ENCODE measurements at places on chromosomes 11 and 22.

DNA sequence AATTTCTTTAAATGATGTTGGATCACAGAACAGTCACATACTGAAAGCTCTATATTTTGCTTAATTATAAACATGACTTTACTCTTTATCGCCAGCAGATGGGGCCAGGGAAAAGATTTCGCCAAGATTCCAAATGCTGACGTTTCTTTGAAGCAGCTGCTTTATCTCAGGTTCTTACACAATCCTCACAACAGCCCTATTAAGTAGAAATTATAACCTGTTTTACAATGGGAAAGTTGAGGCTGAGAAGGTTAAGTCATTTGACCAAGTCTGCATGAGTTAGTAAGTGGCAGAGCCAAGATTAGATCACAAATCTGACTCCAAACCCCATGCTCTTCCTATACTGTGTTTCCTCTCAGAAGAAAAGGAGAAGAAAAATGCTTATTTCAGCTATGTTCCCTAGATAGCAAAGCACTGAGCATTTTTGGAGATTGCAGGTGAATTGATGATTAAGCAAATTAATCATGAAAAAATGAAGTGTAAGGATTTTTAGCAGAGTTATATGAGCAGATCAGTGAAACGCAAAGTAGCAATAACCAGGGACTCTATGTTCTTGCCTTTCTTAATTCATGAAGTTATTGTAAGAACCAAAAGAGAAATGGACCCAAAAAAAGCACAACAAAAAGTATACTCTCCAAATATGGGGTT is 79.0 kb downstream of the AASDHPPT start:
- DNase-seq: no peak

GRCh38 chr11:31366795-31367194 is 2.7 kb downstream of the DCDC1 start:
- DNase-seq: no peak

DNA sequence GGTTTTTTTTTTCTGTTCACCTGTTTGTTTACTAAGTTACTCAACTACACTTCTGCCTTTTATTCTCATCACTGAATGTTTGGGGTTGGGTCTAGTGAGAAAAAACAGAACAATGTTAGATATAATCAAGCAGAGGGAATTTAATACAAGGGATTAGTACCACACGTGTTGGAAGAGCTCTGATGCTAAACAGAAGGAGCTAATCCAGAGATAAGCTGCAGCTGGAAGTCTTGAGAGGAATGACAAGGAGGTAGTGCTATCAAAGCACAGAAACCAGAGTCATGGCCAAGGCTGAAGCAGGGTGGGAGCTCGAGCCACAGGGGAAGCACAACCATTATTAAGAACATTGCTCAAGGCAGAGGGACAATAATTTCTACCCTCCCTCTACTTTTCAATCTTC is 604.1 kb upstream of the ANO5 start:
- no peak for DNase-seq

- no peak for DNase-seq
Observed at GRCh38 chr11:61007956-61008896, 36.7 kb downstream of the CD6 start.

DNA sequence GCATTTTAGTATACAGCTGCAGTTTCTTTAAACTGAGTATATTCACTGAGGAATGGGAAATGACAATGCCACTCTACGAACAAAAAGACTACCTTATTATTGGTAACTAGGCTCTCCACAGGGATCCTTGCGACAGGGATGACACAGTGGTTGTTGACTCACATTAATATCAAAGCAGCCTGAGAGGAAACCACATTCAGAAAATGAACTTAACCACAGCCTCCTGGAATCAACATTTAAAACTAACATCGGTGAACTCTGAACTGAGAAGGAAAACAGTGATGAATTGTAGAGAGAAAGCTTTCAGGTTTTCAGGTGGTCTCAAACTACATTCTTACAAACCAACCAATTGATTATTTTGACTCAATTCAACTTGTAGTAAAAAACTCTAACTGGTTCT is 90.3 kb upstream of the MTMR2 start:
- no peak for DNase-seq

DNA sequence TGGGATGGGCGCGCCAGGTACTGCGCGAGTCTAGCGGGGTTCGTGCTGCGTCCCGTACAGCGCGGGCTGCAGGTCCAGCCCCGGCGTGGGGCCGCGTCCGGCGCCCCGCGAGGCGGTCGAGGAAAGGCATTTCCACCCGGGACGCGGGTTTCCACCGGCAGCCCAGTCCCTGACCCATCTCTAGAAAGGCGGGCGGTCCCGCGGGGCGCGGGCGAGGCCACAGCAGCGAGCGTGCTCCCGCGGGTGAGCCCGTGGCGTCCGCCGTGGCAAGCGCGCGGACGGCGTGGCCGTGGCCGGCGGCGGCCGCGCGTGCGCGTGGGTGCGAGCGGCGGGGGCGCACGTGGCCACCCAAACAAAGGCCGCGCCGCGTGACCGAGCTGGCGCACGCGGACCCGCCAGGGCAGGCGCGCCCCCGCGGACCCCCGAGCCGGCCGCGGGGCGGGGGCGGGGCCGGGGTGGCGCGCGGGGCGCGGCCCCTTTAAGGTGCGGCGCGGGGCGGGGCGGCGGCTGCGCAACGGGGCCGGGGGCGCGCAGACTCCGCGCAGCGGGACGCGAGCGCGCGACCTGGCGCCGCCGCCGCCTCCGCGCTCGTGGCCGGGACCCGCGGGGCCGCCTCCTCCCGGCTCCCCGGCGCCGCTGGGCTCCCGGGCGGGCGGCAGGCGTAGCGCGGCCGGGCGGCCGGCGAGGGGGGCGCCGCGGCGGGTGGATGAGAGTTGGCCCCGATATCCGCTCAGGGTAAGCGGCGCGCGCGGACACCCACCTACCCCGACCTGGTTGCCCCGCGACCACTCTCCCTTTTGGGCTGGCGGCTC is 39.3 kb upstream of the CELSR1 start:
- DNase-seq: peak; percentile 75

GRCh38 chr11:117480221-117480620 is 152.6 kb downstream of the CEP164 start:
- no peak for DNase-seq

GRCh38 chr11:35183326-35183925 is 44.5 kb downstream of the CD44 start:
- no peak for DNase-seq

DNA sequence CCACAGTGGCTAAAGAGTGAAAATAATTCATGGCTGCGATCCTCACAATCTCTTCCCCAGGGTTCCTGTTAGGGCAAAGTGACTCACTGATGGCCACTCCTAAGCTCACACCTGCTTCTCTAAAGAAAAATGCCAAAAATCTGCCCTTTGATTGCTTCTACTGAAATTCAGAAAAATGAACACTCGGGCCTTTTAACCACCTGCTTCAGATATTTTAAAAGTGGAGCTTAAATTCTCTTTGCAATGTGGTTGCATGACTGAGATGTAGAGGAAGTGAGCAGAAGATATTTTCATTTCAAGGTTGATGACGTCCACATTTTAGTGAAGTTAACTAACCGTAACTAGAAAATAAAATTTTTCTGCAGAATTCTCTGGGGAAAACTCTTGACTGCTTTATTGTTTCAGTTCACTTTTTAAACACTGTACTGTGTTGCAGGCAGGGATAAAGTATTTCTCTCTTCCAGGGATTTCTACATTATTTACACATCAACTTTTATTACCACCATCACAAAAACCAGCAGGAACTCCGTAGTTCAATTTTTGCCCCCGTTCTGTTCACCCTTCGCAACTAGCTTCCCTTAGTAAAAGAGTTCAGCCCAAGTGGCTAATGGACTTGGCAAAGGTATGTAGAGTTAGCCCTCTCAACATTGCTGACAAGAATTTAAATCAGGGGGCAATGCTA is 8.5 kb downstream of the RAB30 start:
- no peak for DNase-seq

DNA sequence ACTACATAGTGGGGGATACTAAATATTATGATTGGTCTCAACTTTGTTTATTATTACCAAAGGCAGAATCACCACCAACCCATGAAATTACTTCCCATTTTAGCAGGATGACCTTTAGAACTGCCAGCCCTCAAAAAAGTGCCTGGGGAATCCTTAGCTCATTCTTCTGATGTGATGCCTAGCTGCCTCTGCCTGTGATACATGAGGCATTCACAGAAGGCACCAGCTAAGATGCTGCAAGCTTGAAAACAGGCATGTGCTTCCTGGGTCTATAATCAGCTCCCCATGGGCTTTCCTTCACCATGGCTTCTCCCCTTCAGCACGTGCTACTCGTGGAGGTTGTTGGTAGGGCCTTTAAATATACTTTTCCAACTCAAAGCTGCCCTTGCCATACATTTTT is 50.4 kb upstream of the ARHGAP20 start:
- no peak for DNase-seq

DNA sequence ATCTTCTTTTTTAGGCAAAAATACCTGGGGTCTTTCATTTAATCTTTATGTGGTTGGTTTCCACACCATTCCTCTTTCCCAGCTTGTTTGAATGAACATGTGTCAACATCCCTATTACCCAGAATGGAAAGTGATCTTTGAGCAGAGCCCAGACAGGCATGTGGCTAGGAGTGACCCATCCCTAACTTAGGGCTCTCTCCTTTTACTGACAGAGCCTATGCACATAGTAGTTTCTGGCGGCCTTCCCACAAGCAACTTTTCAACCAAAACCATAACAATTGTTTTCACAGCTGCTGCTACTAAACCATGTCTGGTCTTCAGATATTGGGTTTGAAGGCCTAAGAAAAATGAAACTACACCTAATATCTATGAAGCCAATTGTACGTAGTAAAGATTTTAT is 107.5 kb downstream of the TENM4 start:
- DNase-seq: no peak

DNA sequence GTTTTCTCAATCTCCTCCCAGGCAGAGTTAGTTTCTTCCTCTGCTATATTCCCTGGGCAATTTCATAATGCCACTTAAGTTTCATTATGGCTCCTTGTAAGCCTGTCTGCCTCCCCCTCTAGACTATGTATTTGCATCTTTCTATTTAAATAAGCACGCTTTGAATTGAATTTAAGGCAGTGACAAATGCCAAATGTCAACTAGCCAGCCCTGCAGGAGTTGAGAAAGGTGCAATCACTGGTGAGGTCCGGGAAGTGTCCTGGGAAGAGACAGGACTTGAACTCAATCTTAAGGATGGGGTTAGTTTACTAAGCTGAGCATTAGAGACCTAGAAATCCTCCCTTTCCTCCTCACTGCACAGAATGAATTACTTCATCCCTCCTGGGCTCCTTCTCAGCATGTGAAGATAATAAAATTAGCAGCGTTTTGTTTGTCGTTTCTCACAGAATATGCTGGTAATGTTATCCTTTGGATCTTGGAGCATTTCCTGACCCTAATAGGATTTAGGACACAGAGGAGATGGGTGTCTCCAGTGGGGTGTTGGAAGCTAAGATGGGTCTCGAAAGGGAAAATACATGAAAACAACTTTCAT is 1.6 kb downstream of the TCP11L1 start:
- no peak for DNase-seq

GRCh38 chr22:24319451-24319850 is 48.8 kb downstream of the SPECC1L start:
- DNase-seq: no peak

GRCh38 chr22:20013382-20013871 is 3.2 kb downstream of the ARVCF start:
- no peak for DNase-seq

DNA sequence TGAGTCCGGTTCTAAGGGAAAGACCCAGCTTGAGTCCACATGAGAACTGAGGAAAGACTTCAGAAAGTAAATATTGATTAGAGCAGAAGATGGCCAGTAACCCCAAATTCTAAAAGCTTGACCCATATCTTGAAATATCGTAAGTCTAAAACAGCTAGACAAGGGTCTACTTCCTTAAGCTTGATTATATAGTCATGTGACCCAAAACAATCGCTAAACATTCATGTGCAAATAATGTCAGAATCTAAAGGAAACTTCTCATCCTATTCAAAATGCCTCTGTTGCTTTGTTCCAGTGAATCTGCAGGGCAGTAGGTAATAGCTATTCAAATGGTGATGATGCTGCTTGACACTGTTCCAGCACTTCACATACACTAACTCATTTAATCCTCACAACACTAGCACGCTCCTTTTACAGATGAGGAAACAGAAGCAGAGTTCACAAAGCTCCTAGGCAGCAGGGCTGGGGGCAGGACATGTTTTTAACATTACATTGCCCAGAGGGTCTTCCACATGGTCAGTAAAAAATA is 52.6 kb downstream of the TCF20 start:
- no peak for DNase-seq

GRCh38 chr22:30979932-30980331 is 10.9 kb downstream of the TUG1 start:
- DNase-seq: no peak

GRCh38 chr22:46068593-46069491 is 81.5 kb upstream of the PPARA start:
- peak; percentile 66 for DNase-seq

Data from suprapubic skin (tissue), 4 donors.